ENCODE measurements at places on chromosomes 6 and 20.

- no peak for DNase-seq
These were observed 54.0 kb upstream of the TNFRSF21 start for GRCh38 chr6:47363736-47364135.

GRCh38 chr20:39516964-39517363 is 554.8 kb downstream of the DHX35 start:
- DNase-seq: no peak

GRCh38 chr6:83597511-83597910 is 85.2 kb downstream of the PRSS35 start:
- DNase-seq: no peak

DNA sequence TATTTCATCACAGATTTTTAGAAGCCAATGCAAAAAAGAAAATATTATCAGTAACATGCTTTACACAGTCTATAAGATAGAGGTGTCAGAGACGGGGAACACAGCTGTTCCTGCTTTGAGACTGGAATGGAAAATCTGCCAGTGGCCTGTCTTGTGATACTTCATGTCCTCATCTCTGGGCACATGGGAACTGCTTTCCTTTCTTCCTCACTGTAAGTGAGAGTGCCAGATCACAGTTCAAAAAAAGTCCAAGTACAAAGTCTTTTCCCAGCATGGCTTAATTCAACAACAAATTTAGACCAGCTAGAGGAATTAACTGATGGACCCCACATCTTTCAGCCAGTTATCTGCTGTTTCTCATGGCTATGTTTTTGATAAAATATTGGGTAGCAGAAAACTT is 490.4 kb downstream of the CDKAL1 start:
- DNase-seq: no peak

DNA sequence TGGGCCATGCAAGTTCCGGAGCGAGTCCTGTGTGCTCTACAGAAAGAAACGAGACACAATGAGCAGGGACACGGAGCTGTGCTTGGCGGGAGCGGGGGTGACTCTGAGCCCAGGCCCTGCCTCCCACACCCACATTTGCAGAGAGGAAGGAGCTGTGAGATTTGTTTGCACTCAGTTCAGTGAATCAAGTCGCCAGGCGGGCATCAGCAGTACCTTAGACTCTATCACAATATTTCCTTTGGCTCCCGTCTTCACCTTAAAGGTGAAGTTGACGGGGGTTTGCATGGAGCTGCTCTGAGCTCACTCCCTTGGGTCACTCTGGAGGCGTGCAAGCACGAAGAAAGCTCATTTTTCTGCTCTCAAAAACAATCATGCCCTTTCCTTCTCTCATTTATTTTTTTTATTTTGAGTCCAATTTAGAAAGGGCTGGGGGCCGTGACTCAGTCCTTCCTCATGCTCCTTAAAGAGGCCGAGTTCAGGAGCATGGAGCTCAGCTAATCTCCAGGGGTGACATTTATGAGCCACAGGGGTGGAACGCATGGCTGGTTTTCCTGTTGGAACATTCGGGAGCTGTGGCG is 188.2 kb downstream of the NFATC2 start:
- no peak for DNase-seq

- DNase-seq: no peak
These were observed 415.6 kb downstream of the GJA1 start for GRCh38 chr6:121851056-121851455.

DNA sequence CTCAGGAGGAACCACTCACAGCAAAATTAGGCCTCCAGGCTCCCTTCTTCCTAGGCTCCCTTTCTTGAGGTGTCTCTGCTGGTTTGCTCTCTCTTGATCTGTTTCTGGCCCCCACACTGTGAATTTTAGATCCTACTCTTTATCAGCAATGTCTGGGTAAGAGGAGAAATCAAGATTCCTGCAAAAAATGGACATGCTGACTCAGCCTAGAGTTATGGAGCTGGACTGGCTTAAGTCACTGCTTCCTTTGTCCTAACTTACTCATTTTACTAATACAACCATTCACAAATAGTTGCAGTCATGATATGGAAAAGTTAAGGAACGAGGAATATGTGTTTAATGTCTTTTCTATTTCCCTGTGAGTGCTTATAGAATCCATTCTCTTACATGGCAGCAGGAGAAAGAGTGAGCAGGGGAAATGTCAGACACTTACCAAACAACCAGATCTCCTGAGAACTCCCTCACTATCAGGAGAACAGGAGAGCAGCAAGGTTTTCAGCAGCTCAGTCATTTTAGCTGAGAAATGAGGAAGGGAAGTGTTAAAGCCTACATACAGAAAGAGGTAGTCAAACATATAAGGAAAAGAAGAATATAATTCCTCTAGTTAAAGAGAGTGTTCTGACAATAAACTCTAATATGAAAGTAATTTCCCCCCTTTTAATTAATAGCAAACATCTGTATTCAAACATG is 160.8 kb downstream of the PDE7B start:
- DNase-seq: no peak

- DNase-seq: no peak
These were observed 66.0 kb downstream of the RNF182 start for GRCh38 chr6:13990796-13991195.

Data from substantia nigra (tissue), 51 donors.